ENCODE measurements at places on chromosomes 2 and 18.

DNA sequence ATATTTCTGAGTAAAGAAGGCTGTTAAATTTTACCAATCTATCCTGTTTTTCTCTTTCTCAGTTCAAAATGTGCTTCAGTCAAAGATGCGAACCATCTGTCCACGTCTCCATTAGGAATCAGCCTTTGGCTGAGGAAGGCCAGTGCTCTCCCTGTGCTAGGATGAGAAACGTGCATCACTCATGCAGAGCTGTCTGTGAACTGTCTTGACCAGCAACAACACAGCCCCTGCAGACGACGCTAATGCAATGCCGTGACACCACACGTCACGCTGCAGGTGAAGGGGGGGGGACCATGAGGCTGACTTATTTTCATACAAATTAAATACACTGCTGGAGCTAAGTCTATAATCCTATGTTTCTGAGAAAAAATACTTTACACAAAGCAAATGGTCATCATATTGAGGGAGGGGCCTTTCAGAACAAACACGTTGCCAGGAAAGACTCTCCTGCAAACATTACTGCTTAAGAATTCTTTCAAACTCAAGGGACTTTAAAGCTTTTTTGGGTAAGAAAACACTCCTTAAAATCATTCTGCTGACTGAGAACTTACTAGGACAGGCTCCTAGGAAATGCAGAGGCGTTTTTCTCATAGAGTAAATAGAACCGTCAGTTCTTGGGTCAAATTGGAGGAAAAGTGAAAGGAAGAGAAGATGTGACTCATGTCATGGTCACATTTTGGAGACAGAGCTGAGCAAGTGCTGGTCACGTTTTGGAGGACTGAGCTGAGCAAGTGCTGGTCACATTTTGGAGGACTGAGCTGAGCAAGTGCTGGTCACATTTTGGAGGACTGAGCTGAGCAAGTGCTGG lies 97.0 kb downstream of the MBP start:
- no peak for DNase-seq

GRCh38 chr2:53985646-53986045 lies 14.9 kb upstream of the PSME4 start:
- no peak for DNase-seq

GRCh38 chr2:176999301-176999700 lies 213.3 kb upstream of the HNRNPA3 start:
- no peak for DNase-seq

DNA sequence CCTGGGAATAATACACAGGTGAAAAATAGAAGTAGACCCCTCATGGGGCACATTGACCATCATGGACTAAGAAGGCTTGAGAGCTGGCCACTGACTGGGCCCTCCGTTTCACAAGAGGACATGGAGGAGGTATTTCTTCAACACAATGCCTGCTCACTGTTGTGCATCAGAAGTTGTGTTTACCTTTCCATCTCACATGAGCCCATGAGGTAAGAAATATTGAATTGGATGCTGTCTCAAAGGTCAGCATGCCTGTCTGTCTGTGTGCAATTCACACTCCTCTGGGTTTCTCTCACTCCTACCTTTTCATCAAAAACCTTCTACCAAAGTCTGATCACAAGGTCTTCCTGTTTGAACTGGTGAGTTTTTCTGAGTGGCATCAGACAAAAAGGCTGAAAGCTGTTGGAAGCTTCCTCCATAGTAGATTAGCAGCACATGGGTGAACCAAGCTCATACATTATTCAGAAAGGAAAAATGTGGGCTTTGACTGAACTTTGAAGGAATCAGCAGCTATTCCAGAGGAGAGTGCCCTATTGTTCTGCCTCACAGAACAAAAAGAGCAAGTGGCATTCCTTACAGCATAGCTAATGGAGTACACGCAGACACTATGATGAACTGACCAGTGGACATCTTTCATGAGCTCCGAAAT lies 143.2 kb upstream of the RND3 start:
- no peak for DNase-seq

DNA sequence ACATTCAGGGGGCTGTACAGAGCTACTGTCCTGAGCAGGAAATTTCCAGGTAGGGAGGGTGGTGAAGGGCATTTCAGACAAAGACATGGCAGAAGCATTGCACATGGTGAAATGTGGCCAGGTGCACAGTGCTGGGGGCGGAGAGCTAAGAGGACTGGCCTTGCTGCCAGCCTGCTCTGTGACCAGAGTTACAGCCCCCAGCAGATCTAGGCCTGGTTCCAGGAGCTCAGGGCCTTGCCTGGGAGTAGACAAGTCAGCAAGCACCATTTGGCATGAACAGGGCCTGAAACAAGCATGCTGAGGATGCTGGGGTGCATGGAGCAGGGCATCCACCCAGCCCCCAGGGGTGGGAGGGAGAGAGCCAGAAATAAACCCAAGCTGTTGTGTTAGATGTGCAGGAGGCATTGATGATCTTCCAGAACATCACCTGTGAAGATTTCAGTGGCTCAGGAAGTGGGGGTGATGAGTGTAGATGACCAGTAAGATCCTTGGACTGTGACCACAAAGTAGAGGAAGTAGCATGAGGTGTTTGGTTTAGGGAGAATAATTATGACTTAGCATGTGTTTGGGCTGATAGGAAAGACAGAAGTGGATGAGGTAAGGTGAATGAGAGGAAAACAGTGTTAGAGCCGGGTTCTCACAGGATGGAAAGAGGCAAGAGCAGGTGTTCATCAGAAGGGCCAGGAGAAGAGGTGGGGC lies 61.1 kb downstream of the COA5 start:
- no peak for DNase-seq

DNA sequence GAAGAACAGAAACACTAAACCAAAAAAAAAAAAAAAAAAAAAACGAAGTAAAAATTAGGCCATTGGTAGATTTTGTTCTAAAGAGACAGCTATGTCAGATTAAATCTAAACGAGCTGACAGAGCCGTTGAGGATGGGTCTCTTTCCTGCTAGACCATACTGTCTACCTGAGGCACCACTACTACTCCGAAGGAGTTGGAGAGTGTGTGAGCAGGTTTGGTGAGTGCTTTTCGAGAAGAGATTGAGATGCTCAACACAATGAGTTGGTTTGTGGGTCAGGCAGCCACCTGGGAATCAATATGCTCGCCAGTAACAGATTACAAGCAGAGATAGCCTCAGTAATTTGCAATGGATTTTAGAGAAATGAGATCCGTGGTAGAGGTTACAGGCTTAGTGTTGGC lies 281.5 kb upstream of the EPAS1 start:
- DNase-seq, result no peak

- no peak for DNase-seq
Observed at GRCh38 chr2:219358170-219359075, 25.9 kb upstream of the RESP18 start.

DNA sequence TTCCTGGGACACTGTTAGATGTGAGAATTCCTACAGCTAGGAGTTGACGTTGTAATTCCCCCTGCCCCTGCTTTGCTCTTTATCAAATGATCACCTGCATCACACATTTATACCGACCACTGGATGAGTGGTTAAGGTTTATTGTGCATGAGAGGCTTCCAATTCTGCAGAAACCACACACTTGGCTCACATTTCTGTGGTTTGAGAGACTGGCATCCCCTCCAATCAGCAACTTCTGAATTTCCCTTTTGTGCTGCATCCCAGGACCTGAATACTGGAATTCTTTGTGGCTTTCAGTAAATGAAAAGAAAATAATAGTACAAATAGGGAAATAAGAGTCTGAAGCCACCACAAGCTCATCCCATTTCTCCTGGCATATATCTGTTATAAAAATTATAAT lies 628.7 kb upstream of the PIK3C3 start:
- DNase-seq, result no peak

DNA sequence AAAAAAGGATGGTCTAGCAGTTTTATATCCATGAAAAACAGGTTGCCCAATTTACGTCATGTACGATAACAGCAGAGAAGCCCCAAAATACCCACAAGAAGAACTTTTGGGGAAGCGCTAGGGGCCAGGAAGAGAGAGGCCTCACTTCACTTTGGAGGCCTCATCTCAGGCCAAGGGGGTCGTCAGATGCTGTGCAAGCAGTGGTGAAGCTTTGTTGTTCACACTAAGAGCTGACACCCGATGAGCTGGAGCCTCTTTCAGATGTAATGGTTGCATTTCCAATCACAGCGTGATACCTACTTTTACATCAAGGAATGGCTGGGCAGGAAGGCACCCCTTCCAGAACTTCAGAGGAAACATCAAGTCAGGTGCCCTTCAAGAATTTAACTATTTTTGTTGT lies 242.3 kb upstream of the PXDN start:
- no peak for DNase-seq

- DNase-seq, result no peak
Observed at GRCh38 chr2:121398853-121399252, 113.9 kb upstream of the TFCP2L1 start.

DNA sequence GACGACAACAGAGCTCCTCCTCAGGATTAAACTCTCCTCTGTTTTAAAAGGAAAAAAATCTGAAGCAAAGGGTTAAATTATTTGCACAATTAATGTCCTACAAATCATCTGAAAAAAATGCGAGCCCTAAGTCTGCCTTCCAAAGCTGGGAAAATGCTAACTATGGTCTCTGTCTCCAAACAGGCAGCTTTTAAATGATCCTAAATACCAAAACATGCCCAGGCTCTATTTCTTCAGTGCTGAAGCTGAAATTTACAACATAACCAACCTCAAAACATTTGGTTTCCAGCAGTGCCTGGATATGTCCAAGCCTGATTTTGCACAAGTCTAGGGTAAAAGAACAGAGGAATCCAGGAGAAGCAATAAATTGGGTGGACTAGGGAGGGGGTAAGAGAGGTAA lies 57.2 kb downstream of the LBH start:
- DNase-seq, result no peak

DNA sequence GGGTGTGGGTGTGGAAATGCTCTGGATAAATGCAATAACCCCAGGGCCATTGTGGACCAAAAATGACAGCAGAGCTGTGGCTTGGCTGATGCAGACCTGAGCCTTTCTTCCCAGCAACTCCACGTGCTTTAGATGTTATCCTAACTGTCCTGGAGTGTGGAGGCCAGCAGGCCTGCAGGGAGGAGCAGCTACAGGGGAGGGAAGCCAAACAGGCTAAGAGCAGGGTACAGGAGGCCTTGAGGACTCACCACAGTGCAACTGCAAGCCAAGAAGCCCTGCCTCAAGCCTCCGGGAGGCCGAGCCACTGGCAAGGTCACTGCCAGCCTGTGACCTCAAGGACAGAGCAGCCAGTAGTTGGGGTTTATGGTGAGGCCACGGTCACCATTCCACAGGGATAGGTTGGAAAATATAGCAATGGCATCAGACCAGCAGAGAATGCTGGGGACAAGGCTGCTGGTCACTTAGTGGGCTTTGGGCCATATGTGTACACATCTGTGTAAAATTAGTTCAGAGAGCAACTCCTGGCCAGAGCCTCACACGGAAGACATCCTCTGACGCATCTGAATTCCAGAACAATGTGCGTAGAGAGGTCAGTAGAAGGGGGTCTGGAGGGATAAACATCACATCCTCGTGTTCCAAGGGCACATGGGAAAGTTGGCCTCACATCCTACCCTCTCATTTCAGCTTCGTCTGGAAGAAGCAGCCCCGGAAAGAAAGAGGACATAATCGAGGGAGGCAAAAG lies 76.2 kb upstream of the UPP2 start:
- no peak for DNase-seq

DNA sequence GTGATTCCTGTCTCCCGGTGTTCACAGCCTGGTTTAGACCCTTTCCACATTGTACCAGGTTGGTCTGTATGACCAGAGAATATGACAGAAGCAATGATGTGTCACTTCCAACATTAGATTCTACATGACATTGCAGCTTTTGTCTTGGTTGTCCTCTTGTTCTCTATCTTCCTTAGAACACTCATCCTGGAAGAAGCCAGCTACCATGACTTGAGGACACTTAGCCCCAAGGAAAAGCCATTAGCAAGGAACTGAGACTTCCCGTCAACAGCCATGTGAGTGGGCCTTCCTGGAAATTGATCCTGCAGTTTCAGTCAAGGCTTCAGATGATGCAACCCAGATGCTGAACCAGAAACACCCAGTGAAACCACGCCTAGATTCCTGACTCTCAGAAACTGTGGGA lies 143.3 kb downstream of the MREG start:
- no peak for DNase-seq

DNA sequence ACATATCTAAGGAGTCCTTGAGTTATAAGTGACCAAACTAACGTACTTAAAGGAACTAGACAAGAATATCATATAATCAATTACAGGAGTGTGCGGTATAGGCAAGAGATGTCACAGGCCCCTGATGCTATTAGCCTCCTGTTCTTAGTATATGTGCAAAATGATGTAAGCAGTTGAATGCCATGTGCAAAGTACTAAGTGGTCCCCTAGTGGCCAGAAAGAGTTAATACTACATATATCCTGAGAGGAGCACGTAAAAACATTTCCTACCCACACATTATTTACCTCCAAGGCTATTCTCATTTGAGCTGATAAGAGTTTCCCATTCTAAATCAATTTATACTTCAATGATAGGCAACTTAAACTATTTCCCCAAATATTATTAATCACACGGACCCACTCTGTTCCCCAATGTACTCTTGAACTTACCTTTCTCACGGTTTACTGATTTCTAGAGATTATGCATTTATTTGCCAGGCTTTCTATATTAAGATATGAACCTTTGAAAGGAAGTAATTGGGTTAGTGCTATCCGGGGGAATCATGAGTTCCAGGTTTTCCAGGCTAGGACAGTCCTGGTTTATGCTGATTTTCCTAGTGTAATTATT lies 158.0 kb upstream of the KLHL14 start:
- no peak for DNase-seq

DNA sequence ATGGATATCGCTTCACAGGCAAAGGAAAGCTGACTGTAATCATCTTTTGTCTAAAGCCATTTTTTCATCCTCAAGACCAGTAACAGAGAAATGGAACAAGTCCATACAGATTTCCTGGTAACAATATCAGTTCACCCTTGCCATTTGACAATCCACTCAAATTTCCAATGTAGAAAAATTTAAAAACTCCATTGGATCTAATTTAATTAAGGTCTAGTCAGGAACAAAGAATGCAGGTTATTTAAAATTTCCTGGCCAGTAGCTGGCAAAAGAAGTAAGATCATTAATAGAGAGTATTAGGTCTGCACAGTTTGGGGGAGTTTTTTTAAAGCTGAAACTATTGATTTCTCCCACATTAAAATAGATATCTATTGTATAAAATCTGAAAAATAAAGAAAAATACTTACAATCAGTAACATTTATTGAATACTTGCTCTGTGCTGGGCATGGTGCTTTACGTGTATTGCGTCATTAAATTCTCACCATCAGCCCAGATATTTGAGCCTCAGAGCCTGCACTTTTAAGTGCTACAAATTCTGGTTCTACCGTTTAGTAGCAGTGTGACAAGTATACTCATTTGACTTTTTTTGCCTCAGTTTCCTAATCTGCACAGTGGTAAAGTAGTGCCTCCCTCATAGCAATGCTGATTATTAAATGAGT lies 41.8 kb downstream of the SMARCAL1 start:
- no peak for DNase-seq

GRCh38 chr2:109164739-109165221 lies 35.8 kb downstream of the SH3RF3 start:
- DNase-seq, result no peak

GRCh38 chr2:63692002-63692606 lies 103.3 kb downstream of the MDH1 start:
- DNase-seq, result peak; percentile 53

DNA sequence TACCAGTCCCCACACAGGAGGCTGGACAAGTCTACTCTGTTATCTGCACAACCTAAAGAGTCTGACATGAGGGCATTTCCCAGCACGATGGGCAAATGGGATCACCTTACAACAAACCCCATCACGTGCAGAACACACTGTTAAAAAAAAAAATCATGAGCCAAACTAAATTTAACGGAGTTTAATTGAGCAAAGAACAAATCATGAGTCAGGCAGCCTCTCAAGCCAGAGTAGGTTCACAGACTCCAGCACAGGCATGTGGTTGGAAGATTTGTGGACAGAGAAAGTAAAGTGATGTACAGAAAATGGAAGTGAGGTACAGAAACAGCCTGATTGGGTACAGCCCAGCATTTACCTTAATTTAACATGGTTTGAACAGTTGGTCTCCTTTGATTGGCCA lies 59.9 kb downstream of the KYNU start:
- no peak for DNase-seq

Measured in activated CD4-positive, alpha-beta T cell treated with anti-CD3 and anti-CD28 coated beads, Interleukin-2, amount 10 ng/mL, durations not matched to agents 7 days and 5 days (primary cell).